ENCODE measurements at places on chromosomes 7 and 10.

GRCh38 chr10:84195044-84195830, 900 bp downstream of the CDHR1 start:
- peak; percentile 57 for DNase-seq

DNA sequence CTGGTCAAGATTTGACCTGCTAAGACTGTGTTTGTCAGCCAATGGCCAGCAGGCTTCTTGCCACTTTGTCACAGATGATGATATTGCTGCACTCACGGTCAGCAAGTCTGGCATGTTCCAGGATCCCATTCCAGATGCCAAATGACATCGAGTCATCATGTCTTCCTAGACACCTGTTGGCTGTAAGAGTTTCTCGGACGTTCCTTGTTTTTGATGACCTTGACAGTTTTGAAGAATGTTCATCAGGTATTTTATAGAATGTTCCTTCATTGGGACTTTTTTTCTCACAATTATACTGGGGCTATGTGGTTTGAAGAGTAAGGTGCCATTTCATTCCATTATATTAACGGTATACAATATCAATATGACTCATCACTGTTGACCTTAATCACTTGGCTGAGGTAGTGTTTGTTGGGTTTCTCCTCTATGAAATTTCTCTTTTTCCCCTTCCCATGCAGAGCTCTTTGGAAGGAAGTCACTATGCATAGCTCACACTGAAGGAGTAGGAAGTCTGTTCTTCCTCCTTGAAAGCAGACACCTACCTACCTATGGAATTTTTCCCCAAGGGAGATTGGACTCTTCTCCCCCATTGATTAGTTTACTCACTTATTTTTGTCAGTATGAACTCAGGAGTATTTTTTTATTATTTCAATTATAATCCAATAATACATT, 31.6 kb downstream of the HECW1 start:
- DNase-seq, result peak; percentile 63

DNA sequence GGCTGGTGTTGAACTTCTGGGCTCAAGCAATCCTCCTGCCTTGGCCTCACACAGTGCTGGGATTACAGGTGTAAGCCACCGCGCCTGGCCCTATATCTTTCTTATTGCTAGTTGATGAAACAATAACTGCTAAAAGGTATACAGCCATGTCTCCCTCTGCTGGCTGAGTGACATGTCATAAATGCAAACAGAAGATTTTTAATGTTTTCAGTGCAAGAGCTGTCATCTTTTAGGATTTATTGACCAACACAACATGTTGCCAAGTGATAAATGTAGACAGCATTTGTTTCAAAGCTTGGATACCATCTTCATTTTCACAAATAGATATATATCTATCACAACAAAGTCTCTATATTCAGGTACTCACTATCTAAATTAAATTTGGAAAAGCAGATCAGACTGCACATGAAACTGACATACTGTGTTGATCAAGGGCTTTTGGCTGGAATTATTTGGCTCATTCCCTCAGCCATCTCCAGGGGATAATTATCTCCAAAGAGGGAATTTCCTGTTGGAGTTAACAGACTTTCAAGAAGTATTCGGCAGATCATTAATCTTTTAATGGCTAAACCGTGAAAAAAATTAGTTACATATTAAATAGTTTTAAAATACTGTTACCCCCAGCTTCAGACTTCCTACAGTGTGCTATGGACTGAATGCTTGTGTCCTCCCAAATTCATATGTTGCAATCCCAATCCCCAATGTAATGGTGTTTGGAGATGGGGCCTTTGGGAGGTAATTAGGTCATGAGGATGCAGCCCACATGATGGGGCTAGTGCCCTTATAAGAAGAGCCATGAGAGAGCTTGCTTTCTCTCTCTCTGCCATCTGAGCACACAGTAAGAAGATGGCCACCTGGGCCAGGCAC, 41.3 kb upstream of the SRPK2 start:
- DNase-seq, result peak; percentile 90

- DNase-seq, result peak; percentile 57
Observed at GRCh38 chr7:15557186-15557585, 4.6 kb downstream of the AGMO start.

GRCh38 chr7:16098058-16098457, 323.3 kb downstream of the CRPPA start:
- no peak for DNase-seq

Measured in DMS53 (cell line).